Hematopoietic multipotent progenitor cell treated with erythropoietin and hydrocortisone succinate and interleukin-3 and kit ligand, for 8 days (in vitro differentiated cells): ENCODE measurements at places on chromosomes 3 and 15.
A peak's percentile ranks its signal among the peaks of the same experiment; 100 is the strongest.

- DNase-seq: no peak
These were observed 98.8 kb downstream of the ARPP21 start for GRCh38 chr3:35737934-35738706.

GRCh38 chr3:148604270-148605085, 93.2 kb upstream of the AGTR1 start:
- DNase-seq: no peak

GRCh38 chr3:142270407-142270806, 45.0 kb upstream of the GK5 start:
- no peak for DNase-seq

DNA sequence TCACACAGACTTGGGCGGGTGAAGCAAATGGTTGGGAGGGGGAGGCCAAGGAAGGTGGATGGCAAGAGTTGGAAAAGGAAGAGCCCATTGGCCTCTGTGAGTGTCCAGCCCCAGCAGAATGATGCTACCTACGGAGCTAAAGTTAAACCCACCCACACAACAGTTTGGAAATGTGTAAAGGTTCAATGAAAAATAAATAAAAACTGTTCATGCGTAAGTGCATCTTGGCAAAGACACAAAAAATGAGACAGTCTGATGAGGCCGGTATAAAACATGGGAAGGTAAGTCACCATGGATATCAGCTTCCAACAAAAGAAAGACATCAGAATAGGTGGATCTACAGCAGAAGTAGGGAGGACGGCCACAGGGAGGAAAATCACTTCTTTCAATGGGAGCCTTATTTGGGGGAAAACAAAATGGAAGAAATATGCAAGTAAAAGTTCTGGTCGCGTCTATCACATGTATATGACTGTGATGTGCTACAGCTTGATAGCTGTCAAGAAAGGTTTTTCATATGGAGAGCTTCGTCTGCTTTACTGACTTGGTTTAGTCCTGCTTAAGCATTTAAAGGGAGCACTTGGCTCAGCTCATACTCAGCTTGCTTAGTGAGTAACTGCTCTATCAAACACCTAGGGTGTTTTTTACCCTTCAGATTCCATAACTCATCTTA, 82.8 kb downstream of the TIGIT start:
- no peak for DNase-seq

DNA sequence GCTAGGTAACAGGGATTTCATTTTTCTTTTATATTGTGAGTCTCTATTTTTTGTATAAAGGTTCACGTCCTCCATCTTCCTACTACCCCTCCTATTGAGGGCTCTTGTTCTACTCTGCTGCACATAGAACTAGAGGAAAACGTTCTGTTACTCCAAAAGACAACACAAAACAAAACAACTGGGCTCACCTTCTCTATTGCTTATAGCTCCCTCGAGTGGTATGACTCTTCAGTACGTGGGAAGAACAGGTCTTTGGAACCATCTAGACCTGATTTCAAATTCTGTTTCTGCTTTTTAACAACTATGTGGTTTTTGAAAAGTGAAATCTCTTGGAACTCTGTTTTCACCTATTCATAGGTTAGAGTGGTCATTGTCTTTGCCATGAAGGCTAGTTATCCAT, 515.3 kb downstream of the SOX2 start:
- no peak for DNase-seq

GRCh38 chr3:120497336-120497735, 46.5 kb upstream of the FSTL1 start:
- DNase-seq: no peak

GRCh38 chr15:70486012-70486411, 277.3 kb downstream of the UACA start:
- DNase-seq: no peak

GRCh38 chr3:127804141-127804540, 18.2 kb downstream of the MGLL start:
- no peak for DNase-seq

GRCh38 chr3:144403040-144403457, 431.4 kb downstream of the DIPK2A start:
- DNase-seq: peak; percentile 34

DNA sequence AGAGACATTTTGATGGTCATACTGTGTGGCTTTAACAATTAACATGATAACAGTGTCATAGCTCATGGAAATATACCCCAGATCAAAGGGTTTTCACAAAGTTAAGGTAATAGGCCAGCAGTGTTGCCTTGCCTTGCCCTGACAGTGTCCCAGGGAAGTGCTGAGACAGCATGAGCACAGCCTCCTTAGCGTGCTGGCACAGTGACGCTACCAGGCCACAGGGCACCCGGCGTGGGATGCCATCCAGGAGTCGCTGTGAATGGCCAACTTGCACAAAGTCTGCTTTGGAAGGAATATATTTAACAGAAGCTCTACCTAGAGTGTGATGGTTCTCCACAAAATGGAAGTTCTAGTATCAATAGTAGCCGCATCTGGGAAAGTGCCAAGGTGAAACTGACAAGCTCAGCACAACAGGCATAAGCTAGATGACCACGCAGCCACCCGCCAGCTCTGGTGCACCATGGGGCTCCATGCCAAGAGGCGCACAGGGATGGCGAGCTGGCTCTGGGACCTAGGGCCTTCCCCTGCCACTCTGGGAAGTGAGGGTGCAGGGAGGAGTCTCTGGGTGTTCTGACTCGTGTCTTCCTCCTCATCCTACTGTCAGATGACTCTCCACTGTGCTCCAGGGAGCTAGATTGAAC, 86.2 kb downstream of the GABRB3 start:
- DNase-seq: no peak

GRCh38 chr3:196340466-196340865, 2.3 kb upstream of the TM4SF19 start:
- DNase-seq: no peak

DNA sequence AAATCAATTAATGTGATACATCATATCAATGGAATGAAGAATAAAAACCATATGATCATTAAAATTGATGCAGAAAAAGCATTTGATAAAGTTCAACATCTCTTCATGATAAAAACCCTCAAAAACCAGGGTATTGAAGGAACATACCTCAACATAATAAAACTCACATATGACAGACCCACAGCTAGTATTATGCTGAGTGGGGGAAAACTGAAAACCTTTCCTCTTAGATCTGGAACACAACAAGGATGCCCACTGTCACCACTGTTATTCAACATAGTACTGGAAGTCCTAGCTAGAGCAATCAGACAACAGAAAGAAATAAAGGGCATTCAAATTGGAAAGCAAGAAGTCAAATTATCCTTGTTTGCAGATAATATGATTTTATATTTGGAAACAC, 30.5 kb downstream of the CCK start:
- DNase-seq: no peak

- no peak for DNase-seq
These were observed 682.1 kb downstream of the MECOM start for GRCh38 chr3:168981396-168981795.

DNA sequence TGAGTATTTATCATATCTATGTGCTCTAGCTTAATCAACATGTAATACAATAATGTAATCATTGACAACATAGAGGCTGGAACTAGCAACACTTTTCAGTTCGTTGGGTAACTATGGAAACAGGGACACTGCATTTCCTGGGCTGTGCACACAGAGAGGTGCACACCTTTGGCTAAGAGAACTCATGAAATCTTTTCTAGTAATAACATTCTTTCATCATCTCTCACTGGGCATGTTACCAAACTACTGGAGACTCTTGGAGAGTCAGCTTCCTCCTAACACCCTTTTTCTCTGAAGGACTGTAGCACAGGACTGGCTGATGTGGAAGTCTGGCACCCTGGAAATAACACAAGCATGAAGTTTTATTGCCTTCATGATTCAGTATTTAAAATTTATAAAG, 135.6 kb downstream of the KCNMB2 start:
- DNase-seq: no peak

GRCh38 chr3:122255757-122256439, 69.2 kb upstream of the CSTA start:
- DNase-seq: no peak

DNA sequence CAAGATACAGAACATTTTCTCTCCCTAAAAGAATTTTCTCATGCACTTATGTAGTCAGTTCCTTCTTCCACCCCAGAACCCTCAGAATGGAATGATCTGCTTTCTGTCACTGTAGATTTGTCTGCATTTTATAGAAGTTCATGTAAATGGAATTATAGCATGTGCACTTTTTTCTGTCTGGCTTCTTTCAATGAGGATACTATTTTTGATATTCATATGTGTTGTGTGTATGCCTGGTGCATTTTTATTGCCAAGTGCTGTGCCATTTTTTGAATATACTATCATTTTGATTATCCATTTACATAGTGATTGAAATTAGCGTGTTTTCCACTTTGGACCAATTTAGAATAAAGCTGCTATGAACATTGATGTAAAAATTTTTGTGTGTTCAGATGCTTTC, 156.6 kb upstream of the ALCAM start:
- DNase-seq: no peak
